ENCODE measurements at places on chromosomes 5 and 9.
A peak's percentile ranks its signal among the peaks of the same experiment; 100 is the strongest.

DNA sequence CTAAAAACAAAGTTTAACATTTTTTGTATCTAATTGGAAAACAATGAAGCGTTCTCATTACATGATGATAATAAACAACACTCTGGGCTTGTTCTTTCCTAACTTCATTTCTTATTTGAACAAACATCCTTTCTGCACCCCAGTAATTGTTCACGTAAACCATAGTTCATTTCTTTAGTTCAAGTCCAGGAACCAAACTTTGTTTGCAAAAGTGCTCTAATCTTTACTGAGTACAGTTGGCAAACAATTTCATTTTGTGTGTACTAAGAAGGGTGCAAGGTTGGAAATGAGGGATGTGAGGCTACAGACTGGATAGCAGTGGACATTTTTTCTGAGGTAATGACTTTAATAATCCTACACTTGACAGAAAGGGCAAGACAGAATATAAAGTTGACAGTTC is 113.5 kb downstream of the NREP start:
- no peak for ATAC-seq

GRCh38 chr5:157177953-157178352 is 2.7 kb upstream of the ITK start:
- ATAC-seq, result peak; percentile 27

DNA sequence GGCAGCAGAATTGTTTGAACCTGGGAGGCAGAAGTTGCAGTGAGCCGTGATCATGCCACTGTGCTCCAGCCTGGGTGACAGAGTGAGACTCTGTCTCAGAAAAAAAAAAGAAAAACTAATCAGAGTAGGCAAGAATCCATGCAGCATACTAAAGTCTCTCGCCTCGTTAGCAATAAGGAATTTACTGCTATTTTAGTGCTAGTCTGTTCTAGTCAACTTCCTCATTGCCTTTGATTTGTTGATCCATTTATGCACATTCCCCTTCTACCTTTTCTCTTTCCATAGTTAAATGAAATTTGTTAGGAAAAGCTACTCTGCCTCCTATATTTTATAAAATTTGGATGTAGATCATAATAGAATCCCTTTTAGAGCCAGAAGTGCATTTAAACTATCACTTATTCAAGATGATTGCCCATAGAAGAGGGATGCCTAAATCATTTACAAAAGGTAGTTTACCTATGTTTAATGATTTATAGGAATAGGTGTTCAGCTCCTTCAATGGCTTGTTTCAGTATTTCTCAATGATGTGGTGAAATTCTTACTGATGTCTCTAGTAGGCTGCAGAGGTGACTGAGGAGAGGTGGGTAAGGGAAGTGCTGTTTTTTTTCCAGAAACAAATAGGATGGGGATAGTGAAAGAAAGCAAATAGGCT is 1.9 kb downstream of the LRRC19 start:
- no peak for ATAC-seq

GRCh38 chr9:34862043-34862442 is 96.0 kb upstream of the PHF24 start:
- ATAC-seq, result no peak

GRCh38 chr5:142615948-142616347 is 69.9 kb downstream of the FGF1 start:
- ATAC-seq, result no peak

- no peak for ATAC-seq
Observed at GRCh38 chr9:8289681-8290080, 490.1 kb upstream of the DMAC1 start.

DNA sequence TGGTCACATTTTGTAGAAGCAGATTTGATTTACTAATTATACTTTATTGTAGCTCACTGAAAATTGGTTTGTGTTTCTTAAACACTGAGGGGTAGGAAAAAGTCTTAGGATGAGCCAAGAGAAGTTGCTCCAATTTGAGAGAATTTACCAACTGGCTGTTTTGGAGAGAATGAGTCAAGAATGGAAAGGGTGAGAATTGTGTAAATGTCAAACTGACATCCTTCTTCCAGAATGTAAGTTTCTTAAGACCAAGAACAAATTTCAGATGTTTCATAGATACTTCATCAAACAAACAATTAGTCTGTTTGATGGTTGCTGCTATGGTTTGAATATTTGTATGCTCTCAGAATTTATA is 106.2 kb upstream of the TXNDC8 start:
- no peak for ATAC-seq

- no peak for ATAC-seq
Observed at GRCh38 chr5:81850501-81851357, 99.8 kb upstream of the SSBP2 start.

DNA sequence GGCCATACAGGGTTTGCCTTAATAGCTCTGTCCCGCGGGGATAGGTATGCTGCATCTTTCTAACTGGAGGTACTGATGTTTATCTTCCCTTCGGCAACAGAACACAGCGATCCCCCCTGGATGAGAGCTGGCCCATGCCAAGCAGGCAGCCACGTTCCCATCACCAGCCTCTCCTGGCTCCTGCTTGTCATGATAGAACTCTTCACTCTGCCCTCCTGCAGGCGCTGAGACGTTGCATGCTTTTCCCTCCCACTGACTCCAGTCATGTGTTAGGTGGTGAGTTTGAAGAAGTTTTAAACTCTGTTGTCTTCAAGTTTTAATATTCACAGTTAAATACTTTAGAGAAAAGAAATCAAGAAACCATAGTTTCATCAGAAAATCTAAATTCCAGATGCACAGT is 60.0 kb downstream of the MED27 start:
- ATAC-seq, result no peak

GRCh38 chr5:143002459-143003327 is 232.5 kb downstream of the ARHGAP26 start:
- peak; percentile 82 for ATAC-seq

GRCh38 chr5:149260761-149261160 is 10.9 kb upstream of the AFAP1L1 start:
- no peak for ATAC-seq

DNA sequence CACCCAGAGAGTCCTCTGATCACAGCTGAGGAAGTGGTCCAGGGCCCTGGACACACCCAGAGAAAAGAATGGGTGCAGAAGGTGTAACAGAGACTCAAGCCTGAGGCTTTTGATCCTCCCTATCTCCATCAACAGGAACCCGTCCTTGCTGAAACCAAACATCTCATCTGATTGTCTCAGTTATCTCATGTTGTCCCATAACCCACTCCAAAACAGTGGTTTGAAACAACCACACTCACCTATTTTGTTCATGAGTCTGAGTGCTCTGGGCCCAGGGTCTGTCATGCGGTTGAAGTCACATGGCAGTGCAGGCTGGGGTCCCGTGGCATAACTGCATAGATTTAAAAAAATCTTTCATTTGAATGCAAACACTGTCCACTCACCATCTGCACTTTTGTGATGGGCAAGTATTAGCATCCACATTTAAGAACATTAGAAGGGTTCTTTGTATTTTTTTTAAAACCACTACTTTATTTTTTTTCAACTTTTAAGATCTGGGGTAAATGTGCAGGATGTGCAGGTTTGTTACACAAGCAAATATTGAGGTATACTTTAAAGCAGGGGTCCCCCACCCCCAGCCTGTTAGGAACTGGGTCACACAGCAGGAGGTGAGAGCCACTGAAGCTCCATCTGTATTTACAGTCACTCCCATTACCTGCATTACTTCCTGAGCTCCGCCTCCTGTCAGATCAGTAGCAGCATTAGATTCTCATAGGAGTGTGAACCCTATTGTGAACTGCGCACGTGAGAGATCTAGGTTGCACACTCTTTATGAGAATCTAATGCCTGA is 255.8 kb downstream of the ROR2 start:
- ATAC-seq, result no peak

GRCh38 chr5:173237875-173238220 is 2.8 kb upstream of the NKX2-5 start:
- no peak for ATAC-seq

DNA sequence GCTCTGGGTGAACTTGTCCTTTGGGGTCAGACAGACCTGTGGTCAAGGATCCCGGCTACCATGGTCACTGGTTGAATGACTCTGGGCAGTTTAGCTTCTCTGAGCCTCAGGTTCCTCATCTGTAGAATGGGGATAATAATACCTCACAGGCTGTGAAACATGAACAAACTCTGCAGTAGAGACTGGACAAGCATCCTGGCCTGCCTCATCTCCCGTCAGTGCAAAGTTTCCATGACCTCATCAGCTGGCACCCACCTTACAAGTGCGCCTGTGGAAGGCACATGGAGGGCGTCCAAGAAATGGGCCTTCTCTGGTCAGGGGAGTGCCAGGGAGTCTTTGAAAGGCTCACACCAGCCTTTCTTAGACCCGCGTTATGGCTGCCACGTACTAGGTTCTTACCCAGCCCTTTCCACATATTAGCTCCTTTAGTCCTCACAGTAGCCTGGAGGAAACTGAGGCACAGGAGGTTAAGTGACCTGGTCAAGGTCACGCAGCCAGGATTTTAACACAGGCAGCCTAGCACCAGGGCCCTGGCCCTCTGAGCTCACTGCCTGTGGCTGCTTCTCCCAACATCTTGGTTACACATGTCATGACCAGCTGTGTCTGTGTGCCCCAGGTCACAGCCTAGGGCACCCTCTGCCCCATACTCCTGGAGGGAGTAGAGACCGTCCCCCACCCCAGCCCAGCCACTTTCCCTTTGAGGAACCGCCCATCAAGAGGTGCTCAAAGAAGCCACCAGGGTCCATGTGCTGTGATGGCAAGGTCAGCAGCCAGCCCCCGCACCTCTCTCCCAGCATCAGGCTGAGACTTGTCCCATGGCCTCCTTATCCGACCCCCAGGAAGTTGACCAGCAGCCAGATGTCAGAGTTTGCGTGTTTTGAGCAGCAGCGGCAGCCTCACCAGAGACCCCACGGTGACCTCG is 39.4 kb upstream of the RPL26L1 start:
- ATAC-seq, result no peak

GRCh38 chr5:15501091-15501791 is 1.3 kb downstream of the FBXL7 start:
- no peak for ATAC-seq

DNA sequence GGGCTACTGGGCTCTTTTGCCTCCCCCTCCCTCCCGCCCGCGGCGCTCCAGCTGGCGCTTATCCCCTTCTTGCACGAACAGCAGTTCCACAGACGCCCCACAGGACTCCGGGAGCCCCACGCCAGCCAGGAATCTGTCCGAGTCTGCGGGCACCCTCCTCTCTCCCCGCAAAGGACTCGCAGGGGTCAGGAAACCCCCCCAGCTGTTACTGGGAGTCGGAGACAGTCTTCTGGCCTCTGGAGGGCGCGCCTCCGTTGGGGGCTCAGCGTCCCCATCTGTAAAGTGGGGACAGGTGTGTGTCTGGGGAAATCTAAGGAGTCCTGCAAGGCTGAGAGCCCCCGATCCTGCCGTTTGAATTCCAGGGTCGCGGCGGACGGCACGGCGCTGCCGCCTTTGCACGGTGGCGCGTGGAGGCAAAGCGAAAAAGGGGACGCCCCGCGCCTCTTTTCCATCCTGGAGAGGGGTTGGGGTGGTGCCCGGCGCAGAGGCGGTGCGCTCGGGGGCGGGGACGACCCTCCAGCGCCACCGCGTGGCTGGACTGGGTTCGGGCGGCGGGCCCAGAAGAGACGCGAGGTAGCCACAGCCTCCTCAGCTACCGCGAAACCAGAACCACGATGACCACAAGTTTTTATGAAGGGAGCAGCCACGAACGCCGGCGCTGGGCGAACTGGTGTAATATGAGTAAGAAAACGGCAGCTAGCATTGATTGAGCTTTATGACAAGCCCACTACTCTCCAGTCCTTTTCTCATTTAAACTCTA is 2.8 kb upstream of the CCIN start:
- ATAC-seq, result peak; percentile 96

DNA sequence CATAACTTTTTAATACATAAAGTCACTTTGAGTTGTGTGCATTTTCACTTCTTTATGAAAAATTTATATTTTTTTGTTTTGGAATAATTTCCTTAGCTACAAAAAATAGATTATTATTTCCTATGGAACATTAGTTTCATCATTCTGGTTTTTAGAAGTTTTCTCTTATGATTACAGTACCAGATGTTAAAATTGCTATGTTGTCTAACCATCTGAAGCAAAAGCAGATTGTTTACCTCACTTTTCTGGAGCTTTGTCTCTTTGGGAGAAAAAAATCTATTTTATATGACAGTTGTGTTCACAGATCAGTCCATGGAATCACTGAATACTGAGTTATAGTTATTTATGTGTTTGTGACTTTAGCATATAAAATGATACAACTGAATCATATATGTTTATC is 708.9 kb upstream of the RIOK2 start:
- no peak for ATAC-seq

GRCh38 chr9:68755752-68756151 is 50.7 kb downstream of the PIP5K1B start:
- ATAC-seq, result no peak

DNA sequence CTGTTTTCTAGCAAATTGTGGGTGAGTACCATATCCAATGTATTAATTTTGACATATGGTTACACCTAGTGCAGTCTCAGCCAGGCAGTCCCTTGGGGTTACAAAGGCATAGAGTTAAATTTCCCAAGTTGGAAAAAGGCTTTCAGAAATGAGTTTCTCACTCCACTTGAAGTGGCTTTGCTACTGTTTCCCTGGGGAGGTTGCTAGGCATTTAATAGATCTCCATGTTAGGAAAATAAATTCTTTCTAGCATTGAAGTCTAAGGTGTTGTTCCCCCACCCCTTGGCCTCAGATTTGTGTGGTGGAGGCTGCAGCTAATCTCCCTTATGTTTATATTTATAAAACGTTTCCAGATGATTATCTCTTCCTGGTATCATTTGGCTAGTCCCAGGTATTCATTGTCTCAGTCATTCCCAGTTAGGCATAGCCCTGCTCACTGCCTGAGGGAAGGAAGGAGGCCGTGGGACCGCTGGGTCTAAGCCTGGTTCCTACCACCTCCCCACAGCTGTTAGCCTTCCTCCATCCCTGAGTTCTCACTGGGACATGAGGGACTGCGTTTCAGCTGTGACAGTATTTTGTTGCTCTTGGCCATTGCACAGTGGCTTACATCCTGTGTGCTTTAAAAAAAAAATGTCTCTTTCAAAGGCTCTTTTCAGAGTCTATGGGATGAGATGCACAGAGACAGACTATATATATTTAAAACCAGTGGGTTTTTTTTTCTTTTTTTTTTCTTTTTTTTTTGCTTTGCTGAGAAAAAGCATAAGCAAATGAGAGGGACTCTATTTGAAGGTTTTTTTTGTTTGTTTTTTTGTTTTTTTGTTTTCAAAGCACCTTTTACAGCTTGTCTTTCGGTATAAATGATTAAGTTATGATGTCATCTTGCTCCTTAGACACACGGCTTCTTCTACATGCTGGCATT is 121.5 kb downstream of the MAST4 start:
- ATAC-seq, result no peak

DNA sequence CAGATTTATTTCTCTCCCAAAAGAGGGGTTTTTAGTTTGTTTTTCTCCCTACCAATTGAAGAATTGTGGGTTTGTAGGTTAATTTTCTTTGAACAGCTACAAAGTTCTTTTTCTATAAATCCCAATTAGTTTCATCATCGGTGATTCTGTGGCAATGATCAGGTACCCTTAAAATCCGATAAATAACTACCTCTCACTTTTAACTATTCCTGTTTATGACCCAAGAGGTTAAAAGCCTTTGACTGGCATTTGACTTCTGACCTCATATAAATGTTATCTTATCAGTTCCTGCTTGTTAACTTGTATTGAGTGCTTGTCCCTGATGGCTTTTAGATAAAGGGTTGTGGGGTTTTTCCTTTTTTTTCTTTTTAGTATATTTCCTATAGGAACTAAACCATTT is 124.4 kb upstream of the TMEM161B start:
- no peak for ATAC-seq
